Fibroblast of skin of left biceps (primary cell): ENCODE measurements at places on chromosomes 16 and 17.

- no peak for DNase-seq
Measured at GRCh38 chr16:80125677-80126076, 415.1 kb upstream of the DYNLRB2 start.

DNA sequence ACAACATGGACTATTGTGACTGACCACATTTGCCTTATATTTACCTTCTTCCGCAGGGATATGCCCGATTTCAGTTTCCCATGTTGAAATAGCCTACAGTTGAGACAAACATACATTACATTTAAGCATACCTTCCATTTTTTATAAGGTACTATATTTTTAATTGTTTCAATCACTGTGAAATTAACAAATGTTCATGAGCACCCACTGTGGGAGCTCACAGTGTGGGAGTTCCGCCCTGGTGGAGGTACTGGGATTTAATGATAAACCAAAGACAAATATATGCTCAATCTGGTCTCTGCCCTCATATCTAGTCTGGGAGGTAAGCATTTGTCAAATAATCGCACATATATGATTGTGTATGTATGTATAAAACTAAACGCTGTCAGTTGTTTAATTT, 15.8 kb upstream of the TOX3 start:
- no peak for DNase-seq

GRCh38 chr16:73020409-73020884, 27.5 kb downstream of the ZFHX3 start:
- DNase-seq, result peak; percentile 72

DNA sequence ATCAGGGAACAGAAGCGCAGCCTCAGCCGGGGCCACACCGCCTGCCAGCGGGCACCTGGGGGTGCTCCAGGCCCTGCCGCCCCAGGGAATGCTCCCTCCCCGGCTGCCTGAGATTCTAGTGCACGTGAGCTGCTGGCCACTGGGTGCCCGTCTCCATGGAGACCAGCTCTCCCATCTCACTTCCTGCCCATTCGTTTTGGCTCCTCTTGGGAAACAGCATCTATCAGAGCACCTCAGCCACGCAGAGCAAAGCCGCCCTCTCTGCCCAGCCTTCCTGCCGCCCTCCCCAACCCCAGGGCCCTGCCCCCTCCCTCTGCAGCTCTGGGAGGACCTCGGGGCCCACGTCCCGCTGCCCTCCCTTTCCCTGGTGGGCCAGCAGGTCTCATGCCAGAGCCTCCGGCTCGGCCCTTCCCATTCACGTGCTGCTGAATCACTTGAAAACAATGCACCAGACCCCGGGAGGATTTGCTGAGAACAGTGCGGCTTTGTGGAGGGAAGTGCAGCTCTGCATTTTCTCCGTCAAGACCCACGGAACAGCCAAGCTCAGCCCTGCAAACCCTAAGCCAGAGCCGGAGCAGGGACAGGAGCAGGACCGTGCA, 19.4 kb downstream of the CEP295NL start:
- DNase-seq, result peak; percentile 76

GRCh38 chr17:77184474-77184873, 43.7 kb downstream of the SEC14L1 start:
- peak; percentile 45 for DNase-seq

GRCh38 chr17:29238133-29238850, 8.4 kb upstream of the CRYBA1 start:
- no peak for DNase-seq

DNA sequence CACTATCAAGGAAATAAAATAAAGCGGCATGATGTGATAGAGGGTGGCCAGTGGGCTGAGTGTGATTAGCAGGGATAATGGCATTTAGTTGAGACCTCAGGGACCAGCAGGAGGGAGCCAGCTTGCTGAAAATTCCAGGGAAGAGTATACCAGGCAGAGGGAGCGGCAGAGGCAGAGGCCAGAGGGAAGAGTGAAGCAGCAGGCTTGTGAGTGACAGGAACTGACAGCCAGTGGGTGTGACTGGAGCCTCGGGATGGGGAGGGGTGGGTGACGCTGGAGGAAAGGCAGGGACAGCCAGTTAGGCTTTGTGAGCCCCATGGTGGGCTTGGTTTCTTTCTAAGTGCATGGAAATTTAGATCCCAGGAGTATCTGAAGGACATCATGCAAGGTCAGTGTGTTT, 209.7 kb upstream of the CACNG3 start:
- no peak for DNase-seq

GRCh38 chr16:48498769-48499631, 111.0 kb downstream of the N4BP1 start:
- peak; percentile 79 for DNase-seq

DNA sequence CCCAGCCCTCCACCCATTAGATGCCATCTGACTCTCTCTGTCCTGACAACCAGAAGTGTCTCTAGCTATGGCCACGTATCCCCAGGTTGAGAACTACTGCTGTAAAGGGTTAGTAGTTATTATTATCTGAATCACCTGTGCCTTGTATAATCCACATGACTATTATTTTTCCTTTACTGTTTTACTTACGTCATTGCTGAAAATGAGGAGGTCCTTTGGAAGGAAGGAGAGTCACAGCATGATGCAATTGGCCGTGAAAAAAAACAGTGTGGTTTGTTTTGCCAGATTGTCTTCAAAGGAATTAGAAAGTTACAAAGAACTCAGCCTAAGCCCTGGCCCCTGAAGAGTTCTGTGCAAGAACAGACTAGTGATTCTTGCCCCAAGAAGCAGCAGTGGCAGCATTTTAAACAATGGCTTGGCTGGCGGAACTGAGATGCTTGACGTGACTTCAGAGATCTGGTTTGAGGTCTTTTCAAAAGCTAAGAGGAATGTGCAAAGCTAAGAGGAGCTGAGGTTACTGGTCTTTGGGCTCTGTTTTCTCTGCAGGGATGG, 413.3 kb upstream of the EEF2KMT start:
- DNase-seq, result no peak

GRCh38 chr17:46046957-46047356, 47.9 kb downstream of the STH start:
- DNase-seq, result no peak

DNA sequence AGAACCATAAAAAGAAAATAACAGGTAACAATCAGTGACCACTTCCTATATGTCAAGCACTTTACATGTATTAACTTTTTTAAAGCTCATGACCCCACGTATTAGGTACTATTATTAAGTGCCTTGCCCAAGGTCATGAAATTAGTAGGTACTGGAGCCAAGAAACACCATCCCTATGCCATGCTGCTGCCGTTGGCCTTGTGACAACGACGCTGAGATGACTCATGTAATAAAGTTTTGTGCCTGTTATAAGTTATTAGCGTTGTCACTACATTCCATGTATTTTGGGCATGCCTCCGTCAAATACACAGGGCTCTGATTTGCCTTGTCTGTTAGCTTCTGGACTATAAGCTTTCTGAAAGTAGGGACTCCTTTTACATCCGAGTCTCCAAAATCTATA, 1.4 kb downstream of the BBS2 start:
- no peak for DNase-seq

DNA sequence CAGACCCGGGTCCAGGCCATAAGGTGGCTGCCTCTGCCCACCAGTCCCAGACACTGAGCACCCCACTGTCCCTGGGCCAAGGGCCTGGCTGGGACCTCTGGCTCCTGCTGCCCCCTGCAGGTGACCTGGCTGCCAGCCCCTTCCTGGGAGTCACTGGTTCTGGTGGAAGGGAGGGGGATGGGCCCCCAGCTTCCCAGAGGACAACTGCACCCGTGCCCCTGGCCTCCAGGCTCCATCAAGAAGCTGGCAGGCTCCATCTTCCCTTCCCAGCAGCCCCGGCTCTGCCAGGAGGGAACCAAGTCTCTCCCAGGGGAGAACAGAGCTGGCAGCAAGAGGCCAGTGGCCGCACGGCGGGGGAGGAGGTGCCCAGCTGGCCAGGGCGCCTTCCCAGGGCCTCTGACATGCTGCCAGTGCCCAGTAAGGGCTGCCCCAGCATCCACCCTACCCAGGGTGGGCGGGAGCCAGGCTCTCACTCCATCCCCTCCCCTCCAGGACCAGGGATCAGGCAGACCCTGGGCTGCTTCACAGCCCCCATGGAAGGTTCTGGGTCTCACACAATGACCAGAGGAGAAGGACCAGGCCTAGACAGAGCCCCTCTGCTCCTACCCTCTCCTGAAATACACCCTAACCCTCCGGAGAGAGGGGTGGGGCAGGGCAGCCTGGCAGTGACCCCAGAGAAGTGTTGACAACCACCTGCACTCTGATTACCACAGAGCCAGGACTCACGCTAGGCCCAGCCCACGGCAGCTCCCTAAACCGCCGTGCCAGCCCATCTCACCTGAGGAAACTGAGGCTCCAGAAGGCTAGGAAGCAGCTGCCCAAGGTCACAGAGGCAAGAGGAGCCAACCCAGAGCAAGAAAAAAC, 3.6 kb downstream of the CLUH start:
- DNase-seq, result no peak

DNA sequence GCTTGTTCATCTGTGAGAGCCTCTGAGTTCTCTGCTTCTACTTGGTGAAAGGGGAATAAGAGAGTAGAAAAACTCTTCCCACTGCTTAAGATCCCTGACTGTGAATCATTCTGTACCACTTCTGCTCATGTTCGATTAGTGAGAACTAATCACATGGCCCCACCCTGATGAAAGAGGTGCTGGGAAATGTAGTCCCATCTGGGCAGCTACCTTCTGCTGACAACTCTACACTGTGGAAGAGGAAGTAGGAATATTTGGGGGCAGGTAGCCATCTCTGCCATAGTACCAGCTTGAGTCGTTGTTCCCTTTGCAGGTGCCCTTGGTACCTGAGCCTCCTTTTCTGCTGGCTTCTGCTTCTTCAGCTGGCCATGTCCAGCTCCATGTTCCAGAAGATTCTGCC, 29.9 kb downstream of the NKD1 start:
- DNase-seq, result no peak

- no peak for DNase-seq
Measured at GRCh38 chr17:41619036-41619926, 5.1 kb downstream of the KRT17 start.

- no peak for DNase-seq
Measured at GRCh38 chr17:77847221-77848085, 111.0 kb upstream of the TNRC6C start.

- no peak for DNase-seq
Measured at GRCh38 chr17:45428050-45428617, 4.5 kb downstream of the ARHGAP27 start.

GRCh38 chr16:35868630-35869029, 2409.2 kb downstream of the TP53TG3F start:
- DNase-seq, result no peak

GRCh38 chr16:2775765-2776499, 1.1 kb downstream of the ELOB start:
- no peak for DNase-seq

- DNase-seq, result no peak
Measured at GRCh38 chr17:65820811-65821210, 259.4 kb upstream of the AXIN2 start.

DNA sequence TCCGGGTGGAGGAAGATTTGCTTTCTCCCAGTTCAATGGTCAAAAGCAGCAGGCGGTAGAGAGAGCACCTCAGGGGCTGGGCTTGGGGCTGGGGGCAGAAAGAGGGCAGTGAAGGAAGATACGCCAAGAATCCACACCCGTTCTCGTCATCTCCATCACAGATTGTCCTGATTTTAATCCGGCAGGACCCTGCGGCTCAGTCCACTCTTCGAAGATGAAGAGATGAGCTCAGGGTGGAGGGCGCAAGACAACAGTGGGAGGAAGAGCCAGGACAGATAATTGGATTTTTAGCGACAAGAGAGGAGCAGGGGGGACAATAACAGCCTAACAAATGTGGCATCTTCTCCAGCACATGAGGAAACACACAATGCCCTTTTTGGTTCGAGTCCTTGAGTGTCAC, 165.9 kb downstream of the SDK2 start:
- DNase-seq, result no peak

DNA sequence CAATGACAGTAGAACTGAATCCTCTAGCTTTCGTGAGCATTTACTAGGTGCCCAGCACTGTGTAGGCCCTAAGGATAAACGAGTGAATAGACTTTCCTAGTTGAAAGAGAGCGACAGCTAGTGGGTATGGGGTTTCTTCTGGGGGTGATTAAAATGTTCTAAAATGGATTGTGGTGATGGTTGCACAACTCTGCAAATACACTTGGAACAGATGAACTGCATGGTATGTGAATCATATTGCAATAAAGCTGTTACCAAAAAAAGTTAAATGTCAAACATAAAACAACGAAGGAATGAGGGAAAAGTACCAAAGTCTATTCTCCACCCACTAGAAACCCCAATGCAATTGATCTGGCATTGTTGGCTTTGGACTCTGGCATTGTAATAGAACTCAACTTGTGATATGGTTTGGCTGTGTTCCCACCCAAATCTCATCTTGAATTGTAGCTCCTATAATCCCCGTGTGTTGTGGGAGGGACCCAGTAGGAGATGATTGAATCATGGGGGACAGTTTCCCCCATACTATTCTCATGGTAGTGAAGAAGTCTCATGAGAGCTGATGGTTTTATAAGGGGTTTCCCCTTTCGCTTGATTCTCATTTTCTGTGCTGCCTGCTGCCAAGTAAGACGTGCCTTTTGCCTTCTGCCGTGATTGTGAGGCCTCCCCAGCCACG, 70.5 kb downstream of the MARF1 start:
- peak; percentile 93 for DNase-seq

GRCh38 chr17:77770331-77771105, 188.0 kb upstream of the TNRC6C start:
- DNase-seq, result peak; percentile 57

- DNase-seq, result peak; percentile 65
Measured at GRCh38 chr16:30921748-30922419, 1.5 kb upstream of the FBXL19 start.

- DNase-seq, result no peak
Measured at GRCh38 chr17:63039899-63040602, 74.0 kb downstream of the TANC2 start.

DNA sequence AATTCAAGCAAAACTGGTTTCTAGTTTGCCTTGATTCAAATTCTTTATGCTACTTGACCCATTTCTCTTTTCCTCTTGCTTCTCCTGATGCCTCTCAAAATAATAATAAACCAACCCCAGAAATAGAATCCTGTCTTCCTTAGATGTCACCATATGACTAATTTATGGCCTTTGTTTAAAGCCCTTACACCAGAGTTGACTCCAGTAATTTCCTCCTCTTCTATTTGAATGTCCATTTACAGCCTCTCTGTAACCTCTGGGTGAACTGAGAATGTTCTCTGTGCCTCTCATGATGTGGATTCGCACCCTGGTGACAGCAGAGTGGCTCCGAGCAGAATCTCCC, 31.5 kb downstream of the ZFHX3 start:
- DNase-seq, result no peak

DNA sequence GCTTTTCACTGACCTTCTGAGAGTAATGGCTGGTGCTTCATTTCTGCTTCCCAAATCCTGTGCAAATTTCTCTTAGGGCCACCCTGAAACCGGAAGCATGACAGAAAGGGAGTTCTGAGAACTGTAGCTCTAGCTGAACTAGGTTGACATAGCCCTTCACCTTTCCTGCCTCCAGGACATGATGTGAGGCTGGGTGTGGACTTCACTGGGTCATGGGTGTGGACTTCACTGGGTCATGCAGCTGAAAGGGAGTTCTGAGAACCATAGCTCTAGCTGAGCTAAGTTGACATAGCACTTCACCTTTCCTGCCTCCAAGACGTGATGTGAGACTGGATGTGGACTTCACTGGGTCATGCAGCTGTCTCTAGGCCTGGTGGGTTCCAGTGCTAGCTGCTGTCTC, 54.3 kb upstream of the NLRP1 start:
- no peak for DNase-seq

GRCh38 chr16:67868290-67868689, 4.6 kb upstream of the EDC4 start:
- no peak for DNase-seq

GRCh38 chr16:47713225-47713595, 252.1 kb downstream of the PHKB start:
- DNase-seq, result no peak

GRCh38 chr17:48996722-48997102, 473 bp upstream of the IGF2BP1 start:
- no peak for DNase-seq
